Stimulated activated CD4-positive, alpha-beta T cell treated with anti-CD3 and anti-CD28 coated beads, Interleukin-1b, Interleukin-23, amount 100 ng/mL, for 4 hours (primary cell): ENCODE measurements at places on chromosomes 11 and 22.

DNA sequence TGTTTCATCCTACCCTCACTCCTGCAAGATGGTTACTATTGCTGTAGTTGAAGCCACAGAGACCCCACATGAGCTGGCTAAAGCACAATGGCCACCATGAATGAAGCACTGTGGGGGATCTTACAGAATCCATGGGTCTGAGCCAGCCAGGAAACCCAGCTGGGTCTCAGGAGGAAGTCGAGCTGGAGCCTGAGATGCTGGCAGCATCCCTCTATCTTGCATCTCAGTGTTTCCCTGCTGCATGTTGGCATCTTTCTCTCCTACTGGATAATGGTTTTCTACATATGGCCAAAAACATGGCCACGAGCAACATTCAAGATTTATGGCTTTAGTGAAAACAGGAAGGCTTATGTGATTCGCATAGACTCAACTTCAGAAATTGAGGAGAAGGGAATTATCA, 219.3 kb upstream of the SNX19 start:
- DNase-seq, result no peak

DNA sequence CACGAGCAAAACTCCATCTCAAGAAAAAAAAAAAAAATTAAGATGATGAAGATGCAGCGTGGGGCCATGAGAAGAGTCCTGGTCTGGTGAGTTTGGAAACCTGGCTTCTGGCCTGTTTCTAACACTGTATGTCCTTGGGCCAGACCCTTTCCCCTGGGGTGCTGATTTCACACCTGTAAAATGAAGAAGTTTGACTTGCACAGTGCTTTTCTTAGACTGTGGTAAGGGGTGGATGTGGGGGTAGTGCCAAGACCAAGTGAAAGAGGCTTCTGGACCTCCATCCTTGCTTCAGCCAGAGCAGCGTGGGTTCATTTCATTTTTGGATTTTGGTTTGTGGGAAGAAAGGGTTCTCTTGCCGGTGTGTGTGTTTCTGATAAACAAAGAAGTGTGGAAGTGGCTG, 42.1 kb downstream of the PTPRJ start:
- no peak for DNase-seq

DNA sequence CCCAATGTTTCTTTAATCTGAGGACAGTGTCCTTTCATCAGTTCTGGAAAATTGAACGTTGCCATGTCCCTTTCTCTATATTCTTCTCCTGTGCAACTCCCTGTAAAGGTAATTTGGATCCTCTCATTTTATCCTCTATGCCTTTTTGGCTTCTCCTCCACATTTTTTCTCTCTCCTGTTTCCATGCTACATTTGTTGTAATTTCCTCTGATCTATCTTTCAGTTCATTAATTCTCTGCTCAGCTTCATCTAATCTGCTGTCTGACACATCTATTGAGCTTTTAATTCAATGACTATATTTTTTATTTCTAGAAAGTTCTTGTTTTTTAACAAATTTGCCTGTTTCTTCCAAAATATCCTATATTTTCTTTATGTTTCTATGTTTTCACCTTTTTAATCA, 59.3 kb downstream of the RPUSD4 start:
- no peak for DNase-seq

DNA sequence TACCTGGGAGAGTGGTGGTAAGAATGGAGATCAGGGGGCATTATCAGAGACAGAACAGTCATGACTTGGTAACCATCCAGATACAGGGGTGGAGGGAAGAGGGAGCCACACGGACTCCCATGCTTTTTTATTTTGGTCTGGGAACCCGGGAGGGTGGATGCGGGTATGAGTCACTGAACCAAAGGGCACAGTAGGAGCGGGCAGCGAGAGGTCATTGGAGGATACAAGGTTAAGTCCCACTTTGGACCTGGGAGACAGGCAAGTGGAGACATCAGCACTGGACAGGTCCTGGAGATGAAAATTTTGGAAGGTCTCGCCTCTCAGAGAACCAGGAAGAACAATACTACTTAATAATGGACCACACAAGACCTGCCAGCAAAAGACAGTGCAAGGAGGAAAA, 6.7 kb downstream of the HDHD5 start:
- no peak for DNase-seq

GRCh38 chr11:92793189-92793588, 176.3 kb upstream of the MTNR1B start:
- DNase-seq, result no peak

GRCh38 chr22:20153945-20154344, 3.1 kb upstream of the CCDC188 start:
- no peak for DNase-seq

DNA sequence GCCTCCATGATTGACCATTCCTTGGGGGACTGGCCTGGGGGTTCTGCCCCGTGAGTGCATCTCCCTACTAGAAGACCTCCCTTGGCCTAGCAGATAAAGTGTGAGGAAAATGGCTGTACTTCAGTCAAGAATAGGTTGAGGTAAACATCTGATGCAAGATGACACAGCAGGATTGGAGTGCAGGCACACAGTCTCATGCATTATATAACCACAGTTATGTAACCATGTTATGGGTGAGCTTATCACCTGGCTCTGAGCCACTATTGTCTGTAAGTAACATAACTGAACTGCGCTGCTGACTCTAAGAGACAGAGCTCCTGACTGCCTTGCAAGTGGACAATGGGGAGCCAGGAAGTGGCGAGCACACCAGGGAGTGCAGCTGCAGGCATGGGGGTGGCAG, 378.7 kb upstream of the ANO5 start:
- no peak for DNase-seq

GRCh38 chr11:72947229-72947628, 133.0 kb downstream of the ATG16L2 start:
- DNase-seq, result no peak

DNA sequence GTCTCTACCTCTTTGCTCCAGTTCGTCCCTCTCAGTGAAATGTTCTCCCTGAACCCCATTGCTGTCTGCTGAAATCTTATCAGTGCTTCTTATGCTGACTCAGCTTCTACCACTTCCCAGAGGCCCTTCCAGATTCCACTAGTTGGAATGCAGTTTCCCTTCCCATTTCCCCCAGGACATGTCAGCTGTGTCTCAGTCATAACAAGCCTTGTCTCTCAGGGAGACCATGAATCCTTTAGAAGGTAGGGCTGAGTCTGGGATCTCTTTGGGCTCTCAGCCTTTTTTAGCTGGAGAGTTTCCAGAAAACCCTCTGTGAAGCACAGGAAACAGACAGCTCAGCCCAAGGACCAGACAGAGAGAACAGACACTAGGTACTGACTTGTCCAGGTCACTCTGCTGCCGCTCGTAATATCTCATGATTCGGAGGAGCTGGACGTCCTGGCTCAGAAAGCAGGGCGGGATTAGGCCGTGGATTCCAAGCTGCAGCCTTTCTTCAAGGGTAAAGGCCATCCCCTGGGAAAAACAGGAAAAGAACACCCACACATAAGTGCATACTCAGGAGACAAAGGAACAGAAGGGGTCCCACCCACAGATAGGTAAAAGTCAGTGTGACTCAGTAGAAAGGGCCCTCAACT, 113.0 kb downstream of the ME3 start:
- no peak for DNase-seq

DNA sequence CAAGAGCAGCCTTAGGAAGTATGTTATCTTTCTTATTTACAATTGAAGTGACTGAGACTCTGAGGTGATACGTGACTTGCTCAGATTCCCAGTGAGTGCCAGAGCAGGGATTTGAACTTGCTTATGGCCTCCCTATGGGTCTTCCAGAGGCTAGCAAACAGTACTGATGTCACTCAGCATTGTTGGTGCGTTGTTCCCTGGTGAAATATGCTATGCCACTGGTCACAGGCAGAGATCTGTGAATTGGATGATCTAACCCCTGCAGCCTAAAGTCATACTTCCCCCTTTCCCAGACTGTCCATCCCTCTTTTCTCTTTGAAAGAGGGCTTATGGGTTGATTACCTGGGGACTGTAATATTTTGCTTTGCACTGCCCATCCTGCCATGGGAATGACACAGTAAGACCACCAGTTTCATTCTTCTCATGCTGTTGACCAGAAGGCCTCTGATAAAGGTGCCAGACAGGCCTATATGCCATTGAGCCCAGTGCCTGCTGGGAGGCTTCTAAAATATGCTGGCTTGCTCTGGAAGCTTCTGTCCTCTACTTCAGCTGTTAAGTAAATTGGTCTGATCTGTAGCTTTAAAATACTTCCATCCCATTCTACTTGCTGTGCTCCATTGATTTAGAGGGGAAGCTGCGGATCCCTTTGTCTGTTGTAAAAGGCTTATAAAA, 152.2 kb upstream of the E2F8 start:
- DNase-seq, result no peak

DNA sequence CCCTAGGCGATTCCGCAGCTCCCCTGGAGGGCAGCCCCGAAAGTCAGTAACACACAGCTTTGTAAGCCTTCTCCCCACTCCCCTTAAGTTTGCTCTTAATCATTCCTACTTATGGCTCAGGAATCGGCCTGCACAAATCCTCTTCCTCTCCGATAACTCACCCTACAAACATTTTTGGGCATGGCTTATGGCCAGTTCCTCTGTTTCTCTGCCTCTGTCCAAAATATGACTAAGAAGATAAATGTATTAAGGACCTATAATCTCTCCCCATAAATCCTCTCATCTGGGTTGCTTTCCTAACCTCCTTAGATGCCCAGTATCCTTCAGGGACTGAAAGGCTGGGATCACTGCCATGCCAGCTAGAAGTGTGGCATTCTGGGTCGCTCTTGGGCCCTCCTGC, 41.0 kb downstream of the PAMR1 start:
- DNase-seq, result no peak

- DNase-seq, result no peak
Observed at GRCh38 chr11:63444160-63444559, 46.8 kb downstream of the PLAAT5 start.

GRCh38 chr22:37618674-37619073, 10.0 kb downstream of the GGA1 start:
- no peak for DNase-seq

DNA sequence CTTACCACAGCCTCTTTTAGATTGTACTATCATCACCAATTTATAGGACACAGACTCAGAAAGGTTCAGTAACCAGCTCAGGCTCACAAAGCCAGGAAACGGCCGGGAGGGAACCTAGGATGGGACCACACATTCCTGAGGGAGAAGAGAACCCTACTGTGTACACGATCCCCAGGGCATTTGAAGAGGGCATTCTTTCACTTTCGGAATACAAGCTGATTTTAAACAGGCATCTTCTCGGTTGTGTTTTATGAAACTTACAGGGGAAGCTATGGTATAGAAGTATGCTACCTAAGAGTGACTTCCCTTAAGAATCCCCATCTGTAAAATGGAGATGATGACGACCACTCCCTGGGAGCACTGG, 19.0 kb downstream of the SMCO4 start:
- DNase-seq, result no peak

- DNase-seq, result peak; percentile 30
Observed at GRCh38 chr22:37492428-37493344, 6.5 kb upstream of the MFNG start.

GRCh38 chr11:1784761-1785650, 21.3 kb upstream of the CTSD start:
- DNase-seq, result no peak

GRCh38 chr11:119512369-119512768, 89.4 kb upstream of the THY1 start:
- DNase-seq, result no peak

- DNase-seq, result peak; percentile 10
Observed at GRCh38 chr11:102733232-102733875, 8.6 kb upstream of the MMP8 start.
